ENCODE measurements at places on chromosomes 2 and 18. TPM values are rescaled to one million over a fixed set of nuclear protein-coding genes. Genes with fewer than 3 reads are reported as not detected.

Gene FBXO41
- total RNA-seq, result 5.5 TPM

Gene CD207
- total RNA-seq, result not detected

Gene CHAC2
- 14.6 TPM for total RNA-seq

Gene OR6B2
- not detected for total RNA-seq

Gene MAP4K3
- total RNA-seq, result 20.3 TPM

Gene INHA
- total RNA-seq, result 0.35 TPM

Gene AGXT
- total RNA-seq, result not detected

Data from A549 treated with CORT108297 at 1 μM for 4 hours (cell line).